ENCODE measurements at places on chromosomes 3 and 15. TPM values are rescaled to one million over a fixed set of nuclear protein-coding genes. Genes with fewer than 3 reads are reported as not detected.

The RYK gene
- 59.5 TPM for total RNA-seq

The ST8SIA2 gene
- 0.09 TPM for total RNA-seq

The CKMT1A gene
- not detected for total RNA-seq

The PLSCR2 gene
- not detected for total RNA-seq

The AGBL1 gene
- total RNA-seq = not detected

The C2CD4A gene
- 0.12 TPM for total RNA-seq

The AHSG gene
- total RNA-seq = not detected

The GCNT3 gene
- not detected for total RNA-seq

The MORC1 gene
- total RNA-seq = not detected

The SLC25A38 gene
- total RNA-seq = 33.4 TPM

The IL12A gene
- not detected for total RNA-seq

The CPNE9 gene
- not detected for total RNA-seq

The PLIN1 gene
- total RNA-seq = 0.26 TPM
